NCI-H187 (cell line): ENCODE measurements at places on chromosomes 3 and 15.

DNA sequence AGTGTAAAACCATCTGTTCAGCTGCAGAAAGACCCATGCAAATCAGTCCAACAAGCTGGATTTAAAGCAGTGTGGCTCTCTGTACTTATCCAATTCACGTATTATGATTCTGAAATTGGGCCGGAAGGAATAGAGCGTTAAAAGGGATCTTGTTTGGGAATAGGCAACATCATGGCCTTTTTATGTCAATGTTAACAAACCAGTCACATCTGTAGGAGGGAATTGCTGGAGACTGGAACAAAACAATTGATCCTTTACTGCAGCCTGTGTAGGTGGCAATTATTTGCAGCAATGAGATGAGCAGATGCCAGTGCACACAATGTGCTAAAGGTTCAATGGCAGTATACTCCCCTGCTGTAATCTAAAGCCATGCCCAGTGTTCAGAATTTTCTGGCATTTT lies 887.4 kb upstream of the ROBO1 start:
- DNase-seq: no peak

- no peak for DNase-seq
Observed at GRCh38 chr15:51759557-51760070, 8.2 kb downstream of the TMOD2 start.

- DNase-seq: no peak
Observed at GRCh38 chr3:4398120-4398940, 68.7 kb downstream of the SUMF1 start.

DNA sequence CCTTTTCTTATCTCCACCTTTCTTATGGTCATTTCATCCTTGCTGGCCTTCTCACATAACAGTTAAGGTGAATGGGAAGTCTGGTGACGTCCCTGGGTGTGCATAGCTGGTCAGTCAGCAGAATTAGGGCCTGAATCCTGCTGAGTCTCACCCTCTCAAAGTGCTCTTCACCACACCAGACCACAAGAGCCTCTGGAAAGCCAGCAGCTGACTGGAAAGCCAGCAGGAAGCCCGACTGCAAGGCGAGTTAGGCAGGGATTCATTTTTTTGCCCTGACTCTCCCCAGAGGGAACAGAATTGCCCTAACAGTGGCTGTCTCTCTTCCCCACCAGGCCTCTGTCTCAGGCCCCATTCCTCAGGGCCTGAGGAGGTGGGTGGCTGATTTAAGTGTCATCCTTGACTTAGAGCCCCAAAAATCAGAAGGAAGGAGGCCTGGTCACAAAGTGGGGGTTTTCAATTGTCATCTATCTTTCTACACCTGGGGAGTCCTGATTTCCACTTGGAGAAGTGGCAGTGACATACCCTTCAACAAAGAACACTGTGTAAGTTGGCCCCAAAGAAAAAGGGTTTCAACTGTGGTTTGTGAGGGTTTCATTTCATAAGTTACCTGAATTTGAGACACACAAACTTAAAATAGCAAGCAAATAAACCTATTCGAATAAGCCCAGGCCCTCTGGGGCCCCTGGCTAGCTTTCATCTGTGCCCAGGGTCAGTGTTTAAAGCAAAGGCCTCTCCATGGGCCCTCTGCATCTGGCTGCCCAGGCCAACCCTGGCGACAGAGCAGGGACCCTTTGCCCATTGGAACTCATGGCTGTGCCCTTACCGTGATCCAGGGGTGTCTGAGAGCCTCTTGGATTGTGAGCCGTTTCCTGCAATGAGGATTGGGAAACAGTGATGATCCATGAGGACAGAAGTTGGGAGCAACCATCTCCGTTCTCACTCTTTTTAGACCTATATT lies 90.5 kb upstream of the HERC1 start:
- no peak for DNase-seq

DNA sequence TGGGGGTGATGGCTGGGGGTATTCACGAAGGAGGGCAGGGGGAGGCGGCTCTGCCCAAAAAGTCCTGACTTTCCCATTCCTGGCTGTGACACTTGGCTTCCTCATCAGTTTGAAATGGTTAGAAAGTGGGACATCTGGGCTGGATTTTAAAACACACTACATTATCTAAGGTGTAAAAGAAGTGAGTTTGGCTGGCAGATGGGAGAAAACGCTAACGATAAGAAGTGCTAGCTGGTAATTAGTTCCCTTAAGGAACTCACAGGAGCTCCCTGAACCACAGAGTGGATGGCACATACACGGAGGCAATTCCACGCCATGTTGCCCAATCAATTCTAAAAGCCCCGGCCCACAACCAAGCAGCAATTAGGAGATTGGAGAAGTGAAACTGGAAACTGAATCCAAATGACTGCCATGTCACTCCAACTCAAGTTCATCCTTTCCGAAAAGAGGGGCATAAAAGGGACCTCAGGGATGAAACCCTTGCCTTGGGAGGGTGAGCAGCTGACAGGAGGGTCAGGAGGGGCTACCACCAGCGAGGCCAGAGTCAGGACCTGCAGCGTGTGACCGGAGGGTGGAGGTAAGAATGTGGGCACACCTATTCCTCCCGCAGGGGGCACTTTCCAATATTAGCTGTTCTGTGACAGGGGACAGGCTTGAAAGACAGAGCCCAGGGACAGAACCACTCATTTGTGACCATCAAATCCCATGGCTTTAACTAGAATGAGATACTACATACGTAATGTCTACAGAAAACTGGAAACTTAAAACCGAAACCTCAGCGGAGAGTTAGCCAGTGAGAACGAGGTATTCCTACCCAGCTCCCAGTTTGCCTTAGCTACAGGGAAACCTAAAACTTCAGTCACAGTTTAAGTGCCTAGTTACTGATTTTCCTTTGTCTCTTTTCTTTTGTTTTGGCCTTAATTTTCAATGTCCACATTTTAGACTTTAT lies 95.3 kb upstream of the OXTR start:
- no peak for DNase-seq

- no peak for DNase-seq
Observed at GRCh38 chr3:172246107-172246844, 202.0 kb downstream of the GHSR start.

GRCh38 chr3:196414469-196414868 lies 17.8 kb downstream of the UBXN7 start:
- no peak for DNase-seq

DNA sequence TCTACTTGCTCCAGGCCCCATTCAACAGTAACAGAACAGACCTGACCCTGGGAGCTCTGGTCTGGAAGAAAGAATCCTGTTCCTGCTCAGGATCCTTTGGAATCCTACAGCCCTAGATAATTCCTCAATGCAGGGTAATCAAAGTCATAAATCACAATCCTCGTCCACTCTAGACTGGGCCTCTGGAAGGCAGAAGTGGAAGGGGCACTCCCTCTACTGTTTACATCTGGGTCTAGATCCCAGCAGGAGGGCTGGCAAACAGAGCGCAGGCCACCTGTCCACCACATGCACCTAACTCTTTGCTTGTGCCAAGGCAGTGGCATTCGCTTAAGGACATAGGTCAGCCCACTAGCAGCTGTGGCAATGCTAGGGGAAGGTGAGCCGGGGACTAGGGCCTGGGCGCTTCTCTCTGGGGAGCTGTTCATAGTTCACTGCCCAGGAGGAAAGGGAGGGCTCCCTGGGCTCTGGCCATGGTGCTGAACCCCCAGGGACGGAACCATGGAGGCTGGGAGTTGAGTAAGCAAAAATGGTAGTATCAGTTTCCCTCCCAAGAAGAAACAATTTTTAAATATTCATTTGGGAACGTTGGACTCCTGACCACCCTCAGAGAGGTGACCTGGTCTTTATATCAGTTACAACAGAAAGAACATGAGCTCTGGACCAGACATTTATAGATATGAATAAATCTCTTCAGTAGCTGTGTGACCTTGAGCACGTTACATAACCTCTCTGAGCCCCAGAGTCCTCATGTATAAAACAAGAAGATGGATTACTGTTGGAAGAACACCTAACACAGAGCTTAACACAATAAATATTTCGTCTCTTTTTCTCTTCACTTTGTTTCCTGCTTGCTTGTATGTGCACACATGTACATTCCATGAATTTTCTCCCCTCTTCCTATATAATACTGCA lies 90.2 kb downstream of the NTRK3 start:
- no peak for DNase-seq

DNA sequence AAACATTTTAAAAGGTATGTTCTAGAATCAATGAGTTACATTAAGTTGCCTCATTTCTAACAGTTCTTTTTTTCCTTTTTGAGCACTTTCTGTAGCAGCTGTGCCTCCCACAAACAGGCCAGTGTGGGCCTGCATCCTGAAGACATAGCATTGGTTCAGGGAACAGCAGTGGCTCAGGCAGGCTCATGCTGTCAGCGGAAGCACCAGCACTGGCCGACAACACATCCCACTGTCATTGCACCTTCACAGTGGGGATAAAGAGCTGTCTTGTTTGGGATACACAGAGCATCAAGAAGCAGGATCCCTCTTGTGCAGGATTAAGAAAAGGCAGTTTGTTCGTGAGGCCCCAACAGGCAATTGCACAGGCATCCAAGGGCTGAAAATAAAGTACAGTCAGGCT lies 123.3 kb downstream of the MOBP start:
- DNase-seq: no peak

GRCh38 chr3:111616417-111617105 lies 21.4 kb upstream of the ZBED2 start:
- no peak for DNase-seq

DNA sequence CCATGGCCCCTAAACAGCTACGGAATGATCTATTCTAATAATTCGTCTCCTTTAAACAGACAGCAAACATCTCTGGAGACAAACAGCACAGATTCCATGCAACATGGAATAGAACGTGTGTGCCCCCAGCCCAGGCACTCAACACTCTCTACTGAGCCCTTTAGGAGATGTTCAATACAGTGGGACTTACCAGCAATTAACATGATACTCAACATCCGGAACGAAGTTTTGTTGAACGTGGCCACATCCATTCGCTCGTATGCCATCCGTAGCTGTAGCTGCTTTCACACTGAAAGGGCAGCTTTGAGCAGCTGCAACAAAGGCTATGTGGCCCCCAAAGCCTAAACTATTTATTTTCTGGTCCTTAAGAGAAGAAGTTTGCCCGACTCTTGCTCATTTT lies 3.5 kb downstream of the ADAMTS17 start:
- DNase-seq: no peak

DNA sequence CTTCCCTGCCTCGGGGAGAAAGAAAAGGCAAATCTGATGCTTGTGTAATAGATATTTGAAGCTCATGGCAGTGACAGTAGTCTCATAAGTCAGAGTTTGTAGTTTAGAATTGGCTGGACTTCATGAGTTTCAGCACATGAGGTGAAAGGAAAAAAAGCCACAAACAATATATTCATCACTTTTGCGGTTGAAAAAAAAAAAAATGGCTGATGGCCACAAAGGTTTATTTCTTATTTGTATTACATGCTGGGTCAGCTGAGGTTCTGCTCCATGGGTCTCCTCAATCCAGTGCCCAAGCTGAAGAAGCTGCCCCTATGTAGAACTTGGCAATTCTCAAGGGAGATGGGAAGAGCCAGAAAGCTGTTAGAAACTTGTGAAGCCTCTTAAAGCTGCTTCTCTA lies 2.2 kb upstream of the ZMAT3 start:
- no peak for DNase-seq

GRCh38 chr3:61733876-61734275 lies 172.5 kb downstream of the PTPRG start:
- DNase-seq: no peak

DNA sequence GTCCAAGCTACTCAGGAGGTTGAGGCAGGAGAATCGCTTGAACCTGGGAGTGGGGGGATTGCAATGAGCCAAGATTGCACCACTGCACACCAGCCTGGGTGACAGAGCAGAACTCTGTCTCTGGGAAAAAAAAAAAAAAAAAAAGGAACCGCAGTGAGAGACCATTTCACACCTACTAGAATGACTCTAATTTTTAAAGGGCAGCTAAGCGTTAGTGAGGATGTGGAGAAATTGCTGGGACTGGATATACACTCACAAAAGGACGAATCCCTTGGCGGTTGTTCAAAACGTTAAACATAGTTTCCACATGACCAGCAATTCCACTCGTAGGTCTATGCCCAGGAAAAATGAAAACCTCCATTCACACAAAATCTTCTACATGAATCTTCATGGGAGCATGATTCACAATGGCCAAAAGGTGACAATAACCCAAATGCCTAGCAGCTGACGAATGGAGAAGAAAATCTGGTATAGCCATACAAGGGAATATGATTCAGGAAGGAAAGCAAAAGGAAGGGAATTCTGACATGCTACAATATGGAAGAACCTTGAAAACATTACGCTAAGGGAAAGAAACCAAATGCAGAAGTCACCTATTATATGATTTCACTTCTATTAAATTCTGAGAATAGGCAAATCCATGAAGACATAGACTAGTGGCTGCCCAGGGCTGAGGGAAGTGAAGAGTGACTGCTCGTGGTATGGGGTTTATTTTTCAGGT lies 127.0 kb downstream of the CHSY1 start:
- no peak for DNase-seq

DNA sequence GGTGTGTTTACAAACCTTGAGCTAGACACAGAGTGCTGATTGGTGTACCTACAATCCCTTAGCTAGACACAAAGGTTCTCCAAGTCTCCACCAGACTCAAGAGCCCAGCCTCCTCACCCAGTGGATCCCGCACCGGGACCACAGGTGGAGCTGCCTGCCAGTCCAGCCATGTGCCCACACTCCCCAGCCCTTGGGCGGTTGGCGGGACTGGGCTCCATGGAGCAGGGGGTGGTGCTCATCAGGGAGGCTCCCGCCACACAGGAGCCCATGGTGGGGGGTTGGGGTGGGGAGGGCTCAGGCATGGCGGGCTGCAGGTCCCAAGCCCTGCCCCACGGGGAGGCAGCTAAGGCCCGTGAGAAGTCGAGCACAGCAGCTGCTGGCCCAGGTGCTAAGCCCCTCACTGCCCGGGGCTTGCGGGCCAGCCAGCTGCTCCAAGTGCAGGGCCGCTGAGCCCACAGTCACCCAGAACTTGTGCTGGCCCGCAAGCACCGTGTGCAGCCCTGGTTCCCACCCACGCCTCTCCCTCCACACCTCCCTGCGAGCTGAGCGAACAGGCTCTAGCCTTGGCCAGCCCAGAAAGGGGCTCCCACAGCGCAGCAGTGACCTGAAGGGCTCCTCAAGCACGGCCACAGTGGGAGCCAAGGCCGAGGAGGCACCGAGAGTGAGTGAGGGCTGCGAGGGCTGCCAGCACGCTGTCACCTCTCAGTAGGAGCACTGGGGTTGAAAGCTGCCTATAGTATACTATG lies 43.7 kb downstream of the CASR start:
- no peak for DNase-seq

- DNase-seq: no peak
Observed at GRCh38 chr3:60189304-60189703, 1061.9 kb downstream of the FHIT start.

DNA sequence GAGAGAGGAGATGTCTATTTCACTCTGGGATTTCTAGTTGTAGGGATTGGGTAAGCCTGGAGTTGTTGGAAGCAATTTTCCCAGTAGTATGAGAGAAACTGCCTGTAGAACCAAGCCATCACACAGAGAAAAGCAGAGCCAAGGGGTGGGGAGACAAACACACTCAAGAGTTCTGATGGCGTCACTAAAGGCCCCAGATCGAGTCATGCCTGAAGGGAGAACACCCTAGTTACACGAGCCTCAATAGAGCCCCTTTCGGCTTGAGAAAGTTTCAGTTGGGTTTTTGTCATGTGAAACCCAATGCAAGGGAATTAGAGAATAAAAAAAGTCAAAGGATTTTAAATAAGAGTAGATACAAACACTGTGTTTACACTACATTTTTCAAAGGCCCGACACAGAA lies 66.1 kb upstream of the PFN2 start:
- no peak for DNase-seq

- no peak for DNase-seq
Observed at GRCh38 chr15:74417225-74417624, 16.5 kb downstream of the SEMA7A start.
